ENCODE measurements at places on chromosomes 4 and X.
A peak's percentile ranks its signal among the peaks of the same experiment; 100 is the strongest.

DNA sequence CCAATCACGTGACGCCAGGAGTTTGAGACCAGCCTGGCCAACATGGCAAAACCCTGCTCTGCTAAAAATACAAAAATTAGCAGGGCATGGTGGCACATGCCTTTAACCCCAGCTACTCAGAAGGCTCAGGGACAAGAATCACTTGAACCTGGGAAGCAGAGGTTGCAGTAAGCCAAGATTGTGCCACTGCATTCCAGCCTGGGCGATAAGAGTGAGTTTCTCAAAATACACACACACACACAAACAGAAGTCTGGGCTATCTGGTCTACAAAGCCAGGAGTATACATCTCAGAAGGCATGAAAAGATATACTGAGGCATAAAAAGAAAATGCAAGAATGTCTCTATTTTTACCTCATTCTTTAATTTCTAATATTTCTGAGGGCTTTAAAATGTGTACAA is 11.3 kb downstream of the YTHDC1 start:
- DNase-seq, result no peak

GRCh38 chr4:140153419-140153717 is 616 bp downstream of the MAML3 start:
- DNase-seq, result no peak

- DNase-seq, result no peak
Measured at GRCh38 chrX:64843224-64843623, 133.0 kb downstream of the ZC4H2 start.

DNA sequence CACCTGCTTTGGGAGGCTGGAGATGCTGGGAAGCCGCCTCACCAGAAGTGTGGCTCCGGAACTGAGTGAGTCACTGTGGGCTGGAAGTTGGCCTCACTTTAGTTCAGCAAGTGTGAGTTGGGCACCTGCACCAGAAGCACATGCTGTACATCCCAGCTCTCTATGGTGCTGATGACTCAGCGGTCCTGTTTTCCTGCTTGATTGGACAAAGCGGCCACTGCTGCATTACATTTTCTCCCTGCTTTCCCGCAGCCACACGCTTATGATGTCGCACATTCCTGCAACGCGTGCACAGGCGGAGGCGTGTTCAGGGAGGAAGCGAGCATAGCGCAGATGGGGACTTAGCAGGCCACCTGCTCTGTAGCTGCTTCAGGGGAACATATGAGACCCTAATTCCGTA is 26.7 kb upstream of the CLDN34 start:
- peak; percentile 10 for DNase-seq

- DNase-seq, result no peak
Measured at GRCh38 chrX:70174754-70175153, 2.5 kb upstream of the DGAT2L6 start.

- DNase-seq, result no peak
Measured at GRCh38 chr4:155307731-155308277, 69.0 kb downstream of the MAP9 start.

DNA sequence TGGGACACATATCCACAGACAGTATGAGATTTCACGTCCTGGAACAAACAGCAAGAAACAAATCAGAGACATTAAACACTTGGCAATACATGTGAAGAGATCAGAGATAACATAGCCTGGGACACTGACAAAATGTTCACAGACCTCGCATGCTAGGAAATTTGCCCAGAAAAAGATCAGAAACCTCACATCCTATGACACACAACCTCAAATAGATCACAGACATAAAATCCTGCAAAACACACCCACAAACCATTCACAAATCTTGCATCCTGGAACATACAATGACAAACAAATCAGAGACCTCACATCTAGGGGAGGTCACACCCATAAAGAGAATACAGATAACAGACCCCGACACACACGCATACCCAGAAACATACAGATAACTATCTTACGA is 18.0 kb downstream of the SUV39H1 start:
- no peak for DNase-seq

DNA sequence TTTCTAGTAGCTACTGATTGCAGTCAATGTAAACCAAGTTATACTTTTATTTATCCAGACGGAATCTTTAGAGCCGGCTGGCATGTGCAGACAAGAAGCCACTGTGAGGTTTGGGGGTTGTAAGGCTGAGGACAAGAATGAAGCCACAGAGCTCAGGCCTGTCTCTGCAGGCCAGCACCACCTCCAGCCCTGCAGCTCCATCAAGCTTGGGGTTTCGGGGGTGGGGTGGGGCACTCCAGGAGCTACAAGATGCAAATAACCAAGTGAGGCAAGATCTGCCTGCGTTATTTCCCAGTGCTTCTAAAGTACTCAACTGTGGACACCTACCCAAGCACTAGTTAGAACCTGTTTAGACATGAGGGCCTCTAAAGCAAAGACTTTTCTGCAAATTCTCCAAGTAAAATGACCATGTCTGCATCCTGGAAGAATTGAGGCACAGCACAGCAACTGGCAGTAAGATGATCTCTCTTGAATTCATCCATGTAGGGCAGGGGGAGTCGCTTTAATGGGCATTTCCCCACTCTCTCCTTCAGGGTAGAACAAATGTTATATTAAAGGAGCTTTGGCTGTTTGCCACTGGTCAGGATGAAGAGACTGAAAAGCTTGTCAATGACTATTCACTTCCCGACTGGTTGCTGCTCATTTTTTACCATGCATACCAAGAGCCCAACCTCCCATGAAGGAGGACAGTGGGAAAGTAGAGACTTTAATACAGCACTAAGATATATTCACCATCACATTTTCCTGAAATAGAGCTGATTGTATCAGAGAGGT is 222.5 kb downstream of the MGST2 start:
- DNase-seq, result peak; percentile 86

DNA sequence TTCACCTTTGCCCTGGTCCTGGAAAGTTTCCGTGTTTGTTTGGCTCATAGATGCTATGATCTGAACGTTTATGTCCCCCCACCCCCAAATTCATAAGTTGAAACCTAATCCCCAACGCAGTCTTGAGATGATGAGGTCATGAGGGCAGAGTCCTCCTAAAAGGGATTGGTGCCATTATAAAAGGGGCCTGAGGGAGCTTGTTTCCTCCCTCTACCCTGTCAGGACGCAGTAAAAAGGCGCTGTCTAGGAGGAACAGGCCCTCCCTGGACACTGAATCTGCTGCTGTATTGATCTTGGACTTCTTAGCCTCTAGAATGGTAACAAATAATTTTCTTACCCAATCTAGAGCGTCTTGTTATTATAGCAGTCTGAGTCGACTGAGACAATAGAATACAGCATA is 2190.6 kb upstream of the TENM3 start:
- no peak for DNase-seq

GRCh38 chr4:16663732-16664131 is 234.7 kb downstream of the LDB2 start:
- no peak for DNase-seq

GRCh38 chr4:5510504-5510903 is 197.9 kb downstream of the EVC2 start:
- DNase-seq, result no peak

- DNase-seq, result no peak
Measured at GRCh38 chr4:162791226-162791625, 375.5 kb downstream of the NAF1 start.

- DNase-seq, result no peak
Measured at GRCh38 chrX:35819241-35819640, 21.1 kb downstream of the MAGEB16 start.

GRCh38 chr4:137299281-137299680 is 233.0 kb downstream of the PCDH18 start:
- no peak for DNase-seq

- no peak for DNase-seq
Measured at GRCh38 chr4:52718123-52718522, 33.1 kb downstream of the ERVMER34-1 start.

- no peak for DNase-seq
Measured at GRCh38 chrX:23008431-23009099, 8.8 kb downstream of the DDX53 start.

DNA sequence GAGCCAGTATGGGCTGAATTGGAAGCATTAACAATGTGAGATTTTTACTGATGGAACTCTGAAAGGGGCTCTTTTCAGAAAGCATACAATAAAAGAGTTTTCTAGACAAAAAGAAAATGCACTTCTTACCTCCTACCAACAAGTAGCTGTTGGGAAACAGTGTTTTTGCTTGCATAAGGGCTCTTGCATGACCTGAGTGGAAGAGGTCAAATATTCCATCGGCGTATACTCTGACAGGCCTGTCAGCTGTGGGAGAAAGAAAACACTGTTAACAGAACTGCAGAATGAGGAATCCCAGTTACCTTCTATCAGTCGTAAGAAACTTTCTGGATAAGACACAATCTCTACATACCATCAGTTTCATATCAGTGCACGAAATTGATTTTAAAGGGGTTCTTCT is 39.5 kb downstream of the PCYT1B start:
- DNase-seq, result no peak

DNA sequence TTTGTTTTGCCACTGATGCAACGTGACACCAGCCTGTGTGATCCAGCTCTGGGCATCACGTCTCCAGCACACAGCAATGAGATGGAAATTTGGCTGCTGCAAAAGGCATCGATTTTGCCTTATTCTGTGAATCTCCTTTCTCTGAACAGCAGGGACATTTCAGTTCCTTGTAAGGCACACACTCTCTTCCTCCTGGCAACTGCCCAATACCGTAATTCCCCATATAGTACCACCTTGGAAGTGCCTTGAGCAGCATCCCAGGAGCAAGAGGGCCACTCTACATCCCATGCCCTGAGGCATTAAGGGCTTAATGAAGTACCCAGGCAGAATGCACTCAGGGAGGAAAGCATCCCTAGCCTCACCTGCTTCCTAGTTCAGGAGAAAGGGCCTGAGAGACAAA is 10.5 kb upstream of the MAMLD1 start:
- DNase-seq, result no peak

GRCh38 chr4:166435449-166435848 is 562.4 kb downstream of the TLL1 start:
- DNase-seq, result peak; percentile 64

- no peak for DNase-seq
Measured at GRCh38 chrX:64894454-64895038, 81.7 kb downstream of the ZC4H2 start.

DNA sequence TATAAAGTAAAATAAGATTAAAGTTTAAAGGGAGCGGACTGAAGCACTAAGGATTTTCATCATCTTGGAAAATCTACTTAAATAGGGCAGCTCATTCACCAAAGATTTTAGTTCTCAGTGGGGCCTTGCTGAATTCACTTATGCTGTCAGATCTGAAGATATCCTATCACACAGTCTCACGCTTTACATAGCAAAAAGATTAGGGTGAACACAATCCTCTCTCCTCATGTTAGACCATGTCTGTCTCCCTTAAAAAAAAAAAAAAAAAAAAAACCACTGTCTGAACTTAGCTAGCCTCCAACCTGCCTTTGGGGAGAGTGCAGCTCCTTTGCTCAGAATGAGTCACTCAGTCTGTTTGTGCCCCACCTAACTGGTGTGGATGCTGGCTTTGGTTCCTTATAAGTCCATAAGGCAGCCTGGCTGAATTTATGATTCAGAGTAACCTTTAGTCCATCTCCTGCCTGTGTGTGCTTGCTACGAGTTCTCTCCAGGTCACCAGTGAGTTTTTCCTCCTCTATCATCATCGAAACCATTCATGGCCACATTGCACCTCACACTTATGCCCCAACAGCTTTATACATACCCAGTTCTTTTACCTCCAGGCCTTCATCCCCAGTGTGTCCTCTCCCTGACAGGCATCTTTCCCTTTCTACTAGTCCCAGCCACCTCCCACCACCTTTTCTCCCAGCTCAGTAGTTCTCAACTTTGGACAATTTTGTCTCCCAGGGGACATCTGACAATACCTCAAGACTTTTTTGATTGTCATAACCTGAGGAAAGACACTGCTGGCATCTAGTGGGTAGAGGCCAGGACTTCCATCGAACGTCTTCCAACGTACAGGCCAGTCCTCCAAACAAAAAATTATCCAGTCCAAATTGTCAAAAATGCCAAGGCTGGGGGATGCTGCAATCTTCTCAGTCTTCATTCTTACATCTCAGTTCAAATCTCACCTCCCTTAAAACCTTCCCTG is 220.7 kb upstream of the EMCN start:
- DNase-seq, result peak; percentile 96

- DNase-seq, result no peak
Measured at GRCh38 chr4:110454441-110454840, 21.5 kb upstream of the ENPEP start.

- DNase-seq, result no peak
Measured at GRCh38 chrX:131728295-131729145, 184.6 kb downstream of the OR13H1 start.

DNA sequence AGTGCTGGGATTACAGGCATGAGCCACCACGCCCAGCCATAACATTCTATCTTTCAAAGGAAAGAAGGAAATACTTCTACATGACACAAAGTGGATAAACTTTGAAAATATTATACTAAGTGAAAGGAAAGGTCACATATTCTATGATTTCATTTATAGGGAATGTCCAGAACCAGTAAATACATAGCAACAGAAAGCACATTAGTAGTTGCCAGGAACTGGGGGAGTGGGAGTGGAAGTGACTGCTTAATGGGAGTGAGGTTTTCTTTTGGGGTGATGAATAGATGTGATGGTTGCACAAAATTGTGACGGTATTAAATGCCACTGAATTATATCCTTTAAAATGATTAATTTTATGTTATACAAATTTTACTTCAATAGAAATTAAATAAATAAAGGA is 95.7 kb upstream of the IL15 start:
- DNase-seq, result no peak

GRCh38 chrX:110311437-110312230 is 6.3 kb downstream of the AMMECR1 start:
- DNase-seq, result no peak

DNA sequence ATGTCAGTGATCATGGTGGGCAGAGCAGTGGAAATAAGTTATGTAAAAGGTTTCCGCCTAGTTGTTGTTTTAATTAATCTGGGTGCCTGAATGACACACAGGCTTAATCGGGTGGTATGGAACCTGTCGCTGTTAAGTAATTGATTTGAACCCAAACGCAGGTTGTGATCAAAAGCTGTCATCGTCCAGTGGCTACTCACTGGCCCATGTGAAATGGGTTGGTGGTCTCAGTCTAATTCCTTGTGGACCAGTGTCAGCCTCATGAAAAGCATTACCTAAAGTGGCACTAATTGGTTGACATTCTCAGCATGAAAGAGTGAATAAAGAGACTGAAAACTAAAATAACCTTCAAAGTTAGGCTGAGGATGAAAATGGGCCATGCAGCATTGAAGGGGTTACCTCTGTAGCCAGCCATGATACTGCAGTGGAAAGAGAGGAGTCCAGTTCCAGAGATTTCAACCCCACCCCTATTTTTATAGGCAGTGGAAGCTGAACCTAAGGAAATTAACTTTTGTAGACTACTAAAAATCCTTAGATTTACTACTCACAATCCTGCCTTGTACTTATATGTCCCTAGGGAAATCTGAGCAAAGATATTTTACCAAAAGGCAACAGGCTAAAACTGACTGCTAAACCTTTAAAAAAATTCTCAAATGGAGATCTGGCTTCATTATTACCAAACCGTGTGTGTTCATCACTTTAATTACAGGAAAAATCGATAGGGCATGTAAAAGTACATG is 251.7 kb upstream of the TENM3 start:
- no peak for DNase-seq

- no peak for DNase-seq
Measured at GRCh38 chr4:117968606-117969005, 65.7 kb upstream of the NDST3 start.

GRCh38 chr4:185479507-185479971 is 8.0 kb upstream of the CCDC110 start:
- no peak for DNase-seq
